Glomerular endothelial cell (primary cell): ENCODE measurements at places on chromosomes 5 and 9. TPM values are rescaled to one million over a fixed set of nuclear protein-coding genes. Genes with fewer than 3 reads are reported as not detected.

DNA sequence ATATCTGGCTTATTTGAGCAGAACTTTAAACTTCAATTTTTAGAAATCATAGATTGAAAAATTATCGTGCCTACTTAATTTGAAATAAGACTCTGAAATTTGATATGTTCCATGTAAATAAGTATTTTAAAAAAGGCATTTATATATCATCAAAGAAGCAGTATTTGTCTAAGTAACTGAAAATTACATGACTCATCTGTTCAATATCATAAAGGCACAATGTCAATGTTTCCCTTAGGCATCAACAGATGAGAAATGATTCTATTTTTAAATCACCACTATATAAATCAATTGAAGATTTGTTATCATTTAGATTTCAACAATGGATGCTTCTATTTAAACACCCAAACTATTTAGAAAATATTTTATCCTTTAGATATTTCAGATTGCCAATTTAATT lies 142.9 kb upstream of the POU5F2 start:
- DNase-seq: no peak

DNA sequence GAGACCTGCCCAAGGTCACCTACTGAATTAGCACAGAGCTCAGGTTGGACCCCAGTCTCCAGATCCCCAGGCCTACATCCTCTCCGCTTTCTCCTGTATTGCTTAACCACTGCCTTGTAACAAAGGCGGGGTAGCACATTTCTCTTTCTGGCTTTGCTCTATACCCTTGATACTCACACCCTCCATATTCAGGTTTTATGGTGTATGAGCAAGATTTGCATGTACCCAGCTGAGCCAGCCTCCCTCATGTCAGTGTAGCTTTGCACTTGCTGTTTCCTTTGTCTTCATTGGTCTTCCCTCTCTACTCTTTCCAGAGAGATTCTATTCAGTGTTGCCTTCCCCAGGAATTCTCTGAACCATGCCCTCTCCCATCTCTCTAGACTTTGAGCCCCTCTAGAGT lies 19.6 kb upstream of the ZCCHC7 start:
- no peak for DNase-seq

GRCh38 chr5:31452314-31452713 lies 79.6 kb downstream of the DROSHA start:
- DNase-seq: no peak

Gene SLC25A2
- 0.76 TPM in 1 of 2 replicates, not detected in the other for total RNA-seq
